Astrocyte (in vitro differentiated cells and primary cell): ENCODE measurements at places on chromosomes 12 and 14.

- DNase-seq, result no peak
Measured at GRCh38 chr14:56874375-56874774, 64.1 kb upstream of the OTX2 start.

DNA sequence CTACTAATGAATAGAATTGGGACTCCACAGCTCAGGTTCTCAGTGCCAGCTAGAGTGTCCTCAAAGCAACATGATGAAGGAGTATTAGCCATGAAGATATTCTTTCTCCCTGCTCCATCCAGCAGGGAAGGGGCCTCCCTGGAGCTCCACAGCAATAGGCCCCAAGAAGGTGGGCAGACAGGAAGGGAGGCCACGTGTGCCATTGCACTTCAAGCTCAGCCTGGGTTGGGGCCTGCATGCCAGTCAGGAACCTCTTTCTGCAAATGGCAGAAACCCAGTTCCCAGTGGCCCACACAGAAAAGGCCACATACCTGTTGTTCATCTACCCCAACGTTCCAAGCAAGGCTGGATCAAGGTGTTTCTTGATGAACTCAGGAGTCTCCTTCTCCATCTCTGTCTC lies 357.5 kb upstream of the SFSWAP start:
- no peak for DNase-seq

DNA sequence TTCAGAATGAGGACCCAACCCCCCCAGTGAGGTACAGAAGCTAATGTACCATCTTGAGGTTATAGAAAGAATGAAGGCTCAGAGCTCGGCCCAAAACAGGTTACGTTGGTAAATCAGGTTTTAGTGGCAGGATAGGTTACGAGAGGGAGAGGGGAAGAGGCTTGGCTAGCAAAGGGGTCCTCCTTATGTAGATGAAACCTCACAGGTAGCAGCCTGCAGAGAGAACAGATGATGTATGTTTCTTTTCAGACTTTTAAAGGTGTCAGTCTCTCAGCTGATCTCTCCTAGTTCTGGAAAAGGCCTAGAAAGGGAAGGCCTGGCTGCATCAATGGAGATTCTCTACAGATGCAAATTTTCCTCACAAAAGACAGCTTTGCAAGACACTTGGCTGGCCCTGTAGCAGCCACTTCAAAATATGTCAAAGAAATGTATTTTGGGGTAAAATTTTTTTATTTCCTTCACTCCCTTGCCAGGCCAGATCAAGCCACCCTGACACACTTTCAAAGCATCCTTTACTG lies 71.7 kb upstream of the CPSF6 start:
- DNase-seq, result no peak

- DNase-seq, result no peak
Measured at GRCh38 chr12:105200385-105200784, 35.6 kb downstream of the APPL2 start.

GRCh38 chr12:70485704-70486103 lies 119.6 kb downstream of the KCNMB4 start:
- DNase-seq, result no peak
